Articular chondrocyte of knee joint (primary cell): ENCODE measurements at places on chromosomes 13 and 19. TPM values are rescaled to one million over a fixed set of nuclear protein-coding genes. Genes with fewer than 3 reads are reported as not detected.

HIPK4 gene
- 0.32 and 0.39 TPM in 2 replicates for total RNA-seq

CGB5 gene
- total RNA-seq = not detected in 2 replicates

DNAJB1 gene
- 60.6 and 83.7 TPM in 2 replicates for total RNA-seq

NLRP12 gene
- not detected in 2 replicates for total RNA-seq

CCDC169 gene
- 2.6 and 3.9 TPM in 2 replicates for total RNA-seq

CCDC70 gene
- total RNA-seq = not detected in 2 replicates

NLRP11 gene
- total RNA-seq = not detected in 2 replicates

NPAS1 gene
- 0.78 and 0.97 TPM in 2 replicates for total RNA-seq

ZNF28 gene
- total RNA-seq = 14.8 and 18.6 TPM in 2 replicates

OR7A5 gene
- total RNA-seq = not detected in 2 replicates

HSH2D gene
- total RNA-seq = not detected in 2 replicates

PSPN gene
- total RNA-seq = 1.2 and 1.6 TPM in 2 replicates

B3GNT3 gene
- total RNA-seq = not detected in 2 replicates

ZNF729 gene
- not detected in 2 replicates for total RNA-seq

SHC2 gene
- 0.39 and 1.4 TPM in 2 replicates for total RNA-seq

PRODH2 gene
- not detected in 2 replicates for total RNA-seq

KCNRG gene
- total RNA-seq = 0.22 and 2.2 TPM in 2 replicates

NAPSA gene
- total RNA-seq = 0.13 and 0.22 TPM in 2 replicates

LRRC25 gene
- total RNA-seq = 0.22 and 0.39 TPM in 2 replicates

EID2 gene
- total RNA-seq = 8.5 and 9.8 TPM in 2 replicates

PALM gene
- total RNA-seq = 7.5 and 9.3 TPM in 2 replicates

S1PR5 gene
- under 0.01 and 0.13 TPM in 2 replicates for total RNA-seq

PRRG2 gene
- 0.22 and 0.26 TPM in 2 replicates for total RNA-seq

CERS1 gene
- 0.11 and 0.13 TPM in 2 replicates for total RNA-seq

PRKD2 gene
- total RNA-seq = 10.2 and 11.1 TPM in 2 replicates

MUC16 gene
- total RNA-seq = not detected in 2 replicates

HIF3A gene
- 0.11 and 0.39 TPM in 2 replicates for total RNA-seq

FCGBP gene
- total RNA-seq = 0.13 and 0.76 TPM in 2 replicates

MIA gene
- total RNA-seq = 1.4 and 4.6 TPM in 2 replicates

PDCD5 gene
- 92.6 and 99.8 TPM in 2 replicates for total RNA-seq

PIBF1 gene
- 24.8 and 28.8 TPM in 2 replicates for total RNA-seq

SLC17A7 gene
- total RNA-seq = under 0.01 TPM in 1 of 2 replicates, not detected in the other

ATP4A gene
- not detected in 2 replicates for total RNA-seq

SYDE1 gene
- 27.3 and 33.3 TPM in 2 replicates for total RNA-seq

CYP2A6 gene
- 0.22 TPM in 1 of 2 replicates, not detected in the other for total RNA-seq

CPB2 gene
- total RNA-seq = not detected in 2 replicates

SCN1B gene
- total RNA-seq = 17.2 and 17.6 TPM in 2 replicates

CEBPA gene
- total RNA-seq = 0.86 and 1.7 TPM in 2 replicates

COMP gene
- total RNA-seq = 95.9 and 107 TPM in 2 replicates

LACC1 gene
- total RNA-seq = 12.6 and 13.6 TPM in 2 replicates

TNFSF11 gene
- total RNA-seq = 0.13 and 0.43 TPM in 2 replicates

OR7E24 gene
- total RNA-seq = not detected in 2 replicates

PSG2 gene
- not detected in 2 replicates for total RNA-seq

PRR36 gene
- total RNA-seq = not detected in 2 replicates

ABCA7 gene
- total RNA-seq = 4.7 and 5.6 TPM in 2 replicates

GPR12 gene
- not detected in 2 replicates for total RNA-seq

FFAR2 gene
- total RNA-seq = not detected in 2 replicates

IRGC gene
- total RNA-seq = not detected in 2 replicates

SH2D3A gene
- not detected in 2 replicates for total RNA-seq

FGF14 gene
- under 0.01 and 0.11 TPM in 2 replicates for total RNA-seq

BCAM gene
- 10.7 and 13.1 TPM in 2 replicates for total RNA-seq

RASA3 gene
- 33.2 and 43.3 TPM in 2 replicates for total RNA-seq

CAMSAP3 gene
- total RNA-seq = not detected in 2 replicates

ZNF83 gene
- 52.1 and 74.2 TPM in 2 replicates for total RNA-seq
